ENCODE measurements at places on chromosomes 1 and 21.

DNA sequence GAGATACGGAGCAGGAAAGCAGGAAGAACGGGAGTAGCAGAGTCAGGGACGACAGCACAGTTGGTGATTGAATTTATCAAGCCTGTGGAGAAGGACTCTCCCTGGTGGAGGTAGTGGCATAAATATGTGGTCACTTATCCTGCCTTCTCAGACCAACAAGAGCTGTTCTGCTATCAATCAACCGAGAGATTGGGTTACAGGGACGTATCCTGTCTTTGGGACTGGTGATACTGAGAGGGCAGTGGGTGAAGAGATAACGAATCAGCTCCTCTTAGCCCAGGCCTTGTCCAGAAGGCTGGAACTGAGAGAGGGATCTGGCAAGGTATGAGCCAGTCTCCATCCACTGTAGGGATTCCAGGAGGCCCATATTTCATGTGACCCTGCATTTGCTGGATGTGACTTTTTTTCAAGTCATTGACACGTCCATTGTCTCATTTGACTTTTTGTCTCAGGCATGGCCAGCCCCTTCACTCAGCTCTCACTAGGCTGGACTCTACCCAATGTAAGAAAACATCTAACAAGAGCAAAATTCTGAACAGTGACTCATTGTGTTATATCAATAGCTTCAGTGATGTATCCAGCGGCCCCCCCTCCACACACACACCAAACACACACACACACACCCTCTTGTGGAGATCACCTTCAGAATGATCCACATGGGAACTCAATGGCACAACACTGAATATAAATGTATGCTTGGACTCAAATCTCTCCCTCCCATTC lies 11.3 kb downstream of the C1orf116 start:
- DNase-seq: no peak

GRCh38 chr1:171138980-171139379 lies 46.1 kb upstream of the FMO2 start:
- no peak for DNase-seq

GRCh38 chr21:34511787-34512455 lies at the start of gene KCNE1:
Gene KCNE1, minus strand, starts transcription at chr21:34512210. Its CDS starts 62,576 bp downstream, at chr21:34449634.
- no peak for DNase-seq

DNA sequence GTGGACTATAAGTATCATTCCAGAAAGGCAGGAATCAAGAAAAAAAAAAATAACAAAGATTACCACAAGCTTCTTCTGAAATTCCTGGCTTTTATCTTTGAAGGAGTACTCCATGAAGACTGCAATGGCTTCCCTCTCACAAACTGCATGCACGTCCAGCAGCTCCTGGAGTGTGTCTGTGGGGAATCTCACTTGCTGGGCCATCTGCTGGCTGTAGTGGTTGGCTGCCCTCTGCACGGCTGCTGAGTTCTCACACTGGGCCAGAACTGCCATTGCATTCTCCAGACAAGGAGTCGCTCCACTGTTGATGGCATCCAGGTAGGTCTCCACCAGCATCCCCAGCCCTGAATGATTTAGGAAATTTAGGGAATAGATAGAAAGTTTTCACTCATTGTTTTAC lies 23.3 kb upstream of the GBP2 start:
- no peak for DNase-seq

DNA sequence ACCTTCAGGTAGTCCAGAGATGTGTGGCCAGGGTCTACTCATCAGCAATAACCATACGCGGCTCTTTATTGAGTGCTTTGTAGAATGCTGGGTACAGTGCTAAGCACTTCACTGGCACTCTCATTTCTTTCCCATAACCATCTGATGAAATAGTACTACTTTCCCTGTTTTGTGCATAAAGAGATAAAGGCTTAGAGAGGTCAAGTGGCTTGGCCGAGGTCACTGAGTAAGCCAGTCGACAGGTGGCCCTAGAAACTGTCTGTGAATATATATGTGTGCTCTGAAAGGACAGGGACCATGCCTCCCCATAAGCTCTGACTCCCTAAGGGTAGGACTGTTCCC lies 52.8 kb downstream of the NENF start:
- no peak for DNase-seq

DNA sequence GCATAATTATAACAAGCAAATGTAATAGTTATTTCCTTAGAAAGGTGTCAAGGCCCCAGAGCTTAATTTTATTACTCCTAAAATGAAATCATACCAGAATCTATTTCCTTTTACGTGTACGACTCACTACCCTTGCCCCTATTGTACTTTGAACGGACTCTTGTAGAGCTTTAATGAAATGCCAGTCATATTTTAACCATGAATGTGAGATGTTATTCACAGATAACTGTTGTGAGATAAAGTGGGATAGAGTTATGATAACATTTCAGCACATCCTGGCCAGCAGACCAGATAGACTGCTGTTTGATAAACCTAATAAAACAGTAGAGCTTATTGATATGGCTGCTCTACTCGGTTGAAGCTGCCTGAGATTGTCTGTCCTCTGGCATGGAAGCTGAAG lies 500.8 kb upstream of the PBX1 start:
- DNase-seq: no peak

DNA sequence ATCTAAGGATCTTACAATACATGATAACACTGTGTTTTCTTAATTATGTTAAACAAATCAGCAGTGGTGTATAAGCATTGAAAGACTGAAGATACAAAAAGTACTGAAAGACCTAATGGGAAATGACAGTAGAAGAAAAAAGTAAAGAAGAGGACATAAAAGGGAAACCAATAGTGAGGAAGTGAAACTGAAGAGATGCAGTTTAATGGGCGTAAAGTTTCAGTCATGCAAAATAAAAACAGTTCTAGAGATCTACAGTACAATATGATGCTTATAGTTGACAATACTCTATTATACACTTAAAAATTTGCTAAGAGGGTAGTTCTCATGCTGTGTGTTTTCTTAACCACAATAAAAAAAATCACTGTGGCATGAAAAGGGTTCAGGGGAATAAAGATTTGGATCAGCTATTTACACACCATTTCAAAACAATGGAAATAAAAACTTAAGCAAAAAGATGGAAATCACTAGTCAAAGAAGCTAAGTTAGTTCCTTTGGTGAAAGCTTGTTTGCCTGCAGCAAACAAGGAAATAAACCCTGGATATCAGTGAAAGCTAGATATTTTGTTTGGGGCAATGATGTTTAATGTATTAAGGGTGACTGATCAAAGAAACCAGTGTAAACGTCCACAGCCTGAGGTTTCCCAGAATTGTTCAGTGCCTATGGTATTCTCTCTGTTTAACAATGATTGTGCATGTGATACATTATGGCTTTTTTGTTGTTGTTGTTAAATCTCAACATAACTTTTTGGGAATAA lies 1160.8 kb upstream of the ADGRL2 start:
- no peak for DNase-seq

DNA sequence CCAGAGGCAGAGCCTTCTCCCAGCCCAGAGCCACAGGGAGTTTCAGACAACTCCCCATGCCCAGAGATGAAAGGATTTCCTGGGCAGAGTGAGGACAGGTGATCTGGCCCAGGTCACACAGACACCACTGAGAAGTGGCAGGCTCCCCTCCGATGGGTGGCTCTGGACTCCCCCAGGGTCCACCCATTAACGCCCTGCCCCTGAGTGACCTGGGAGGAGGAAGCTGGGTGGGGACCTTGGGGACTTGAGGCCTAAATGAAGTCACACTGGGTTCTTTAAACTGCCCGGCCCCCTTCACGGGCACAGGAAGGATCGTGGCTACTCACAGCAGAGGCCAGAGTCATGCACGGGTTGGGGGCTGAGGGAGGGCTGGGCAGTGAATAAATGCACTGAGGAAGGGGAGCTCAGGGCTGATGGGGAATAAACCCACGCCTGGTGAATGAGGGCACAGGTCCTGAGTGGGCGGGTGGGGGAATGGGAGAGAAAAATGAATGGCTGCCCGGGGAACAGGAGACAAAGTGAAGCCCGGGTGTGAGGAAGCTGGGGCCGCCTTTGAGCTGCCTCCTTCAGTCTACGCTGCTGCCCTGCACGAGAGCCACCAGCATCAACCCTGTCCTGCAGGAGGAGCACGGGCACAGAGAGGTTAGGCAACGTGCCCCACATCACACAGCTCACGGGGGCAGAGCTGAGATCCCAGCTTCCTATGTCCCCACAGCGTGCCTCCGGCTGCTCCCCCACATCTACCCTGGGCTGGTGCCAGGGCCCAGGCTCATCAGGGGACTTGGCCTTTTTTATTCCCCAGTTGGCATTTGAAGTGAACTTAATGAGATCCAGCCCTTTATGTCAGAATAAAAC lies 404.3 kb downstream of the MATN1 start:
- DNase-seq: no peak

GRCh38 chr1:183033205-183033604 lies 10.0 kb downstream of the LAMC1 start:
- DNase-seq: no peak

DNA sequence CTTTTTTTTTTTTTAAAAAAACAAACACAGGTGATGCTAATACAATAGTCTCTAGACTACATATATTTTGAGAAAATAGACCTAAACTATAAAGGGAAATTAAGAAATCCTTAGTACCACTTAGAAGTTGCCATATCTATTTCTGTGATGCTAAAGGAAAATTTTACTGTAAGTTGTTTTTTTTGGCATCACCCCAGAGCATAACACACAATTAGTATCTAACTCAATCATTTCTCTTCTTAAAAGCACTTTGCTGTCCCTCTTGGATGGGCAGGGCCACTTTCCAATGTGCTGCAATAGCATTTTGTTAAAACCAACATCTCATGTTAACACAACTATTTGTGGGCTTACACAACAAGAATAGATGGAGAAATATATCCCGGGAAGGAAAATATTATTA lies 91.9 kb downstream of the GABPA start:
- DNase-seq: no peak

DNA sequence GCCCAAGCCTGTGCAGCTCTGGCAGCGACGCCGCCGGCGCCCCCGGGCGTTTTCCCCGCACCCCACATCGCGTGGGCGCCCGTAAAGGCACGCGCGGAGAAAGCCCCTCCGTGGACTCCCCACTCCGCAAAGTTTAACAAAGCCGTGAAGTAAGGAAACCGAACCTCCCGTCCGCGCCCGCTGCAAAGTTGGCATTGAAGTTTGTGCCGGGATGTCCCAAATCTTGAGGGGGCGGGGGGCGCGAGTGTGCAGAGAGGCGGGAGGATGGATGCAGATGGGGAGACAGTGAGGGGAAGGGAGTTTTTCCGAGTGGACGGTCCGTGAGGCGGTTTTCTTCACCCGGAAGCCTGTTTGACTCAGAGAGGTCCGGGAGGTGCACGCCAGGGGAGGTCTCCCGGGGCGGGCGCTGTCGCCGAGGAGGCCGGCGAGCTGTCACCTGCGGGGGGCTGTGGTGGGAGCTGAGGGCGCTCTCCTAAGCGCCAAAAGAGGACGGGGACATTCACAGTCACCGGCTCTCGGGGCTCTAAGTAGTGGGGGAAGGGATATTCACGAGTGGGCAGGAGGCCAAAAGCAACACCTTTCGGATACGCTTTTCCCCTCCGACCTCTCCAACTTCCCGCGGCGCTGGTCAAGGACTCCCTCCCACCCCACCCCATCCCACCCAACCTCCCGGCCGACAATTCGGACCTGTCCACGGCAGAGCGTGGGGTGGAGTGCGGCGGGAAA lies 1.3 kb downstream of the WLS start:
- DNase-seq: no peak

- no peak for DNase-seq
Observed at GRCh38 chr1:46603481-46603857, 599 bp downstream of the MKNK1 start.

DNA sequence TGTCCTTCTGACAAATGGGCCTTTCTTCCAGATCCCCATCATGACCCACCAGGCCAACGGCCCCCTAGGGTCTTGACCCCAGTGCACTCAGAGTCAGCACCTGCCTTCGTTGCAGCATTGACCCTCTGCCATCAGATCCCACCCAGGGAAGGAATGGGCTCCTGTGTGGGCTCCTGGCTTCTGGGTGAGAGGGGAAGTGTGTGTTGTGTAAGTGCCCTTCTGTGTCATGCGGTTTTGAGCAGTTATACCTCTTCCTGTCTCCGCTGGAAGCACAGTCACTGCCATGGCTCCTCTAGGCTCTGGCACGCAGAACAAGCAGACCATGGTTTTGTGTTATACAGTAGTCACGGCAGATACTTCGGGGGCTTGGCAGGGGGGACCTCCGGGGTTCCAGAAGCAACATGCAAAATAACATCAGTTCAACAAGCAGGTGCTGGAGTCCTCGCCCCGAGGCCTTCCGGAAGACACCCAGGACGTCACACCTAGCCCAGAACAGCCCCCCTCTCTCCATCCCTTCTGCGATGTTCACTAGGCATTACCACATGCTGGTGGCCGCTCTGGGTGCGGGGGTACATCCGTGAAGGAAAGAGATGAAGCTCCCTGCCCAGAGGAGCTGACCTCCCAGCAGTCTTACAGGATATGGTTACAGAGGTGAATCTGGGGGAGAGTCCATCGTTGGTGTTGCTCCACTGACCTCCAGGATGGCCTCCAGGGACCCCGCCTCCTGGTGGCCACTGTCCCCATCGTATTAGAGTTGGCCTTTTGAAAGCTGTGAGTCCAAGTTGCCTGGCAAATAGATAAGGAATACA lies 17.4 kb upstream of the KCNAB2 start:
- peak; percentile 46 for DNase-seq

- DNase-seq: no peak
Observed at GRCh38 chr1:145777357-145778145, 46.3 kb downstream of the RNF115 start.

DNA sequence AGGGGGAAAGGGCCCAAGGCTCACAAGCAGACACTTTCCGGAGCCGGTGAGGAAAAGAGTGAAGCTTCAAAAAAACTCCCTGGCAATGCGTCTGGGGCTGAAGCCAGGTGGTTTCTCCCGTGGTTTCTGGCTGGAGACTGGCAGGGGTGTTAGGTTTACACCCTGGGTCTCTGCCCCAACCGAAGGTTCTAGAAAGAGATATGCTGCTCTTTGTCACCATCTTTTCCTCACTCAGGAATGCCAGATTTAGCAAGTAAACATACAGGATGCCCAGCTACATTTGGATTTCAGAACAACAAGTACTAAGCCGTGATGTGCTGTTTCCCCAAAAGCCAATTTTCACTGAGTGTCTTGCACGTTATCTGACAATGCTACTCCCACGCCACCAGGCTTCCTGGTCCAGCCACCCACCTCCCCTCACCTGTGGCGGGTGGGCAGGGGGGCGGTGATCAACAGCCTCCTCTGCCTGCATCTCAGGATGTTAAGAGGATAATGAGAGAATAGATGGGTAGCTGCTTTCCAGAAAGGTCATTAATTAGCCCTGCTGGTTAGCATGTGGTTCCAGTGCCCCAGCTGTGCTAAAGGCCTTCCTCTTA lies 69.6 kb upstream of the OLIG2 start:
- DNase-seq: no peak

- DNase-seq: no peak
Observed at GRCh38 chr1:101004061-101004460, 21.5 kb downstream of the DPH5 start.

GRCh38 chr1:242187171-242187570 lies 188.3 kb upstream of the MAP1LC3C start:
- no peak for DNase-seq

DNA sequence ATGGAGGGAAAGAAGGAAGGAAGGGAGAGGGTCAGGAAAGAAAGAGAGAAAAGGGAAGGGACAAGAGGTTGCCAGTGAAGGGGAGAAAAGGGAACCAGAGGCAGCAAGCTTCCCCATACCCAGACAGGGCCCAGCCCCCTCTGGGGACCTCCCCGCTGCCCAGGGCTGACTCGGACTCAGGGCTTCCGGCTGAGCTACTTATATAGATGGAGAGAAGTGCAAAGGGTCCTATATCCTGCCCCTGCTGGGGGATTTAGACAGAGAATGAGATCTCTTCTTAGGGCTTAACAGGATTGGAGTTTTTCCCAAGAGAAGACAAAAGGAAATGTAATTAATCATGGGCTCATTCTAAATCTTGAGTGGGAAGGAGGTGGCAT lies at the start of gene ETV3L:
TSS of gene ETV3L (minus strand) at position 176 of the 377 bp plus-strand sequence. CDS start 285 bp downstream, outside the sequence.
- no peak for DNase-seq

Data from stimulated activated CD8-positive, alpha-beta memory T cell treated with anti-CD3 and anti-CD28 coated beads, Interleukin-2, amount 100 ng/mL, for 48 hours (primary cell).